Activated T-helper 1 cell treated with anti-CD3 and anti-CD28 coated beads, Interleukin-2, amount 50 U/mL, for 16 hours (primary cell): ENCODE measurements at places on chromosomes 16 and 17.

DNA sequence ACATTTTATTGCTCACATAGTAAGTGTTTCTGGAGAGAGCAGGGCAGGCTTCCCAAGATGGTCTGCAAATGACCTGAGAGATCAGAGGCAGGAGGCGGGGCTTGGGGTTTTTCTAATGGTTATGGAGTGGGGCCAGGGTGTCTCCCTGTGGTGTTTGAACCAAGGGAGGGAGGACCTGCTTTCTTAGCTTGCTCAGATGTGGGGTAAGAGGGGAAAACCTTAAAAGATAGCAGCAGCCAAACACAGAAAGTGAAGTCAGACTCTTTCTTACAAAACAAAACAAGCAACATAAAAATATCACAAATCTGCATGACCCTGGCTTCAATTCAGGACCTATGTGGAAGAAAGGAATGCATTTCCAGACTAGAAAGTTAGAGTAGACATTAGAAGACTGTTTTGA, 22.9 kb upstream of the DNAJA2 start:
- no peak for DNase-seq

DNA sequence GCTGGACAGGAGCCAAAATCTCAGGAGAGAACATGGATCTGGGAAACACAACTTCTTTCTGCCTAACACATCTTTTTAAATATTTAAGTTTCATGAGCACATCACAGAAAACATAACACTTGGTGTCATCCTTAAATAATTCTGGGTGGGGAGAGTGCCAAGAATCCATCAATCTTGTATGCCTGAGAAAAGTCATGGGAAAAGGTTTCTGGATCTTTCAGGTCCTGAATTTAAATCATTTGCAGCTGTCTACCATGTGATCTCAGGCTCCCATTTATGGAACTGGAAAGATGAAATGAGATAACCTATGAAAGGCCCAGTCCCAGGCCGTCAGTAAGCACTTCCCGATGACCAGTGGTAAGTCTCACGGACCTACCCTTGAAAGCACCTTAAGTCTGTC, 15.1 kb downstream of the CDH11 start:
- no peak for DNase-seq

DNA sequence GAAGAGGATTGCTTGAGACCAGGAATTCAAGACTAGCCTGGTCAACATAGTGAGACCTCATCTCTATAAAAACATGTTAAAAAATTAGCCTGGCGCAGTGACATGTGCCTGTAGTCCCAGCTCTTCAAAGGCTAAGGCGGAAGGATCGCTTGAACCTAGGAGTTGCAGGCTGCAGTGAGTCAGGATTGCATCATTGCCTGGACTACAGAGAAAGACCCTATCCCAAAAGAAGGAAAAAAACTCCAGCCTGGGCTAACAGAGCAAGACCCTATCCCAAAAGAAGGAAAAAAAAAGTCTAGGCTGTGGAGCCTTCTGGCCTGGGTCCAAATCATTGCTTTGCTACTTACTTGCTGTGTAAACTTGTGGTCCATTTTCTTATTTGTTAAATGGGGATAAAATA, 4.9 kb downstream of the CCP110 start:
- no peak for DNase-seq

DNA sequence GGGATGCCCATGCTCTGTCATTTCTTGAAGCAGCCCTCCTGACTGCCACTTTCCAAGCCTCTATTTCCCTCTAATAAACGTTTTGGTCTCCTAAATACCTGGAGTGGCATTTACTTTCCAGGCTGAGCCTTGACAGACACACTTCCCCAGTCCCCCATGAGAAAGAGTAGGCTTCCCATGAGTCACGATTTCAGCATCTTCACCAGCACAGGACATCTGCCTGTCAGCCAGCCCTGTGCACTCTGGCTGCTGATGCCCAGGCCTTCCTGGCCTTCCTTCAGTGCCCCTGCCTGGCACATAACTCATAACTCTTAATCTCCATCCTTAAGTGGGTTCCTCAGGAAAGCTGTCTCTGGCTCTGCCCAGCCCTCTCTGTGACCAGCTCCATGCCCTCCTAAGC, 30.8 kb upstream of the GAS7 start:
- DNase-seq = no peak

DNA sequence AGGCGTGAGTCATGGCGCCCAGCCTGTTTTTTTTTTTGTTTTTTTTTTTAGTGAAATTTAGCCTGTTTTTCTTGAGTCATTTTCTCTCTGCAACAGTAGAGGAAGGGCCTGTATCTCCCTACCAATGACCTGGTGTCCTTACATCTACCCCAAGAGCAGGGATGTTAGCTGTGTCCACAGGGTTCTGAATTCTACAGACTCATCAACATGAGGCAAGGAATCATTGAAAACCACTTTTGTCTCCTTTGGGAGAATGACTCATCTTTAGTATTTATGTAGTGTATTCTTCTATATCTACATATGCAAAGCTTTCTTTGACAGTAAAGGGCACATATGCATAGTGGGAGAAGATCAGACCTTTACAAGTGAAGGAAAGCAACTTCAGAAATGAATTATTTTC, 105.3 kb downstream of the SPECC1 start:
- no peak for DNase-seq
